ENCODE measurements at places on chromosomes 2 and 18.

GRCh38 chr2:117825437-117825836 is 10.9 kb downstream of the DDX18 start:
- no peak for DNase-seq

GRCh38 chr2:12340164-12340563 is 376.6 kb upstream of the TRIB2 start:
- no peak for DNase-seq

DNA sequence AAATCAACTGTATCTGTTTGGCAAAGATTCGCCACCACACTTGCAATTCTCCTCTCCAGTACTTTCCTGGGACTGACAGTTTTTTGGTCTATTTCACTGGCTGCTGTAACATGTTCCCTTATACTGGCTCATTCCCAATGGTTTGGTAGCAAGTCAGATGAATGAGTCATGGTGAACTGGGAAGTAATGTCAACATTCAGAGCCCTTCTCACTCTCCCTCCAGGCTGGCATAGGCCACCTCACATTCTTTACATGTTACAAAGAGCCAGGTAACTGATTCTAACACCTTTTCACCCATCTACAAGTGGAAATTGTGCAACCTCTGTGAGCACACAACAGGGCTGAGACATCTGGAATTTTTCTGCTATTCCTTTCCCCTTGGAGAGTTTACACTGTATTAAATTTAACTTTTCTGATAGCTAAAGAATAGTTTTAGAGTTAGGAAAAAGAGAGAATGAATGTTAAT is 111.3 kb upstream of the TLK1 start:
- DNase-seq, result peak; percentile 20

GRCh38 chr2:174120346-174120745 is 128.0 kb downstream of the OLA1 start:
- no peak for DNase-seq

GRCh38 chr2:144456680-144457079 is 63.2 kb downstream of the ZEB2 start:
- peak; percentile 2 for DNase-seq

DNA sequence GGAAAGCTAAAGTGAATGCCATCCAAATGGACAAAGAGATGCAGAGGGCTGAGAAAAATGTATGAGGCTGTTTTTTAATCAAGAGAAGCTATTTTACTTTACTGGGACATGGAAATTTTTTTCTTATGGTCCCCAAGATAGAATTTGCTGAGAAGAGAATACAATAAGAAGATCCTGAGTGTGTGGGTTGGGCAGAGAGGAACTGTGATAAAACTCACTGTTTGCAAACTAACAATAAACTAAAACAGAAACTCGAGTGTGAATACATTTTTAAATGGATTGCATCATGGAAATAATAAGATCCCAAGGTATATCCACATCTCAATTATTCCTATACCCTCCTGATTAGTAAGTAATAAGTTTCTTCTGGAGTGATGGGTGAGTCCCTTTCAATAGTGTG is 4.4 kb downstream of the NEB start:
- DNase-seq, result no peak

GRCh38 chr2:60278906-60279305 is 274.5 kb downstream of the BCL11A start:
- DNase-seq, result no peak

GRCh38 chr2:198499539-198499938 is 695.1 kb downstream of the PLCL1 start:
- no peak for DNase-seq

DNA sequence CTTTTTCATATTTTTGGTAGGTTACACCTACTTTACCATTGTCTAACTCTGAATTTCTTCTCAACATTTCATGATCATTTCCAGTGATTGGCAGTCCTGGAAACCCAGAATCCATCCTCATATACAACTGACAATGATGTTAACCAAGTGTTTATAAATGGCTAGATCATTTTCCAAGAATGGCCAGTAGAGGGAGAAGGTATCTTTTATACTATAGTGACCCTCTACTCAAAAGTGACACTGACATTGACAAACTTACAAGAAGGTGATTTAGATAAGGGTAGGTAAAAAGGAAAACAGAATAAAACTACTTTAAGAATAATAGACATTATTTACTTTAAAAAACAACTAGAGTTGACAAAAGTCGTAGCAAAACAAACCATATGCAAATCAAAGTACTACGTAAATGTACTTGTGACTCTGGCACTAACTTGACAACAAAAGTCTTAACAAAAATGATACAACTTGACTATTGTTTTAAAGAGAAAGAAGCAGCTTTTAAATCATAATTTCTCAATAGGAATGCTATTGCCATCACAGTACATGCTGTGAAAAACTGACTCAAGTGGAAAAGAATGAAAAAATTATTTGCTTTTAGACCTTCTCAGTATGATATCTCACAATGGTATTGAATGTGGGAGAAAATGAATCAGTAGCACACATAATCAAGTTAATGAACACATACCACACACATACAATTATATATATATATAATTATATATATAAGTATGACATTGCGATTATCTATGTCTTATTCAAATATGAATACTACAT is 76.6 kb upstream of the GRB14 start:
- DNase-seq, result no peak

DNA sequence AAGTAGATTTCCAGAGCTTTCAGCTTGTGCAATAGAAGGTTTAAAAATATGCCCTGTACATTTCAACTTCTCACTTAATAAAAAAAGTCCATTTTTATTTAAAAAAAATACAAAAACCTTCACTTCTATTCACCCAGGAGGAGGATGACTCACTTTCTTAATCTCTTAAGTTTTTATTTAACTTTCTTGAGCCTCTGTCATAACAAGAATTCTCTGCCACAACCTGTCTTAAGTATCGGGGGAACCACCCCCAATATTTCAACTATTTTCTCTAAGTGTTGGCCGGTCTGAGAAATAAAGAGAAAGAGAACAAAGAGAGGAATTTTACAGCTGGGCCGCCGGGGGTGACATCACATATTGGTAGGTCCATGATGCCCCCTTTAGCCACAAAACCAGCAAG is 58.4 kb downstream of the LRATD1 start:
- no peak for DNase-seq

DNA sequence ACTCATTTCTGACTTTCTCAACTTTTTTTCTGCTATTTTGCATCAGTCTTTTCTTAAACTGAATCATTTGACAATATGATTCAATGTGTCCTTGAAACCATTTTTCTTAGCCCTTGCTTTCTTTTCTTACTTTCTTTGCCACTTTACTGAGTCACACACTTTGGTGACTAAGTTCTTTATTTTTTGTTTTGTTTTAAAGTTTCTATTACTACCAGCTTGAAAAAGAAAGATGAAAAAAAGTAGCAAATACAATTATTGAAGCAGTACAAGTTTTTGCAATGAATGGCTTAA is 116.5 kb downstream of the DOCK10 start:
- no peak for DNase-seq

DNA sequence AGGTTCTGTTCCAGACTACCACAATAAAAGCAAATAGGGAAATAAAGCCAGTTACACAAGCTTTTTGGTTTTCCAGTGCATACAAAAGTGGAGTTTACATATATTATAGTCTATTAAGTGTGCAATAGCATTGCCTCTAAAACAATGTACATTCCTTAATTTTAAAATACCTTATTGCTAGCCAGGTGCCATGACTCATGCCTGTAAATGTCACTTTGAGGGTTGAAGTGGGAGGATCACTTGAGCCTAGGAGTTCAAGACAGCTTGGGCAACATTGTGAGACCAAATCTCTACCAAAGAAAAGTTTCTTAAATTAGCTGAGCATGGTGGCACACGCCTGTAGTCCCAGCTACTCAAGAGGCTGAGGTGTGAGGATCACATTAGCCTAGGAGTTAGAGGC is 52.9 kb upstream of the IMP4 start:
- no peak for DNase-seq

- no peak for DNase-seq
Observed at GRCh38 chr2:25479761-25480160, 138.0 kb upstream of the DNMT3A start.

- peak; percentile 24 for DNase-seq
Observed at GRCh38 chr2:190578158-190579057, 43.9 kb upstream of the NEMP2 start.

GRCh38 chr2:241850544-241851324 is 8.0 kb downstream of the PDCD1 start:
- DNase-seq, result peak; percentile 12

- DNase-seq, result no peak
Observed at GRCh38 chr2:171185165-171185818, 24.6 kb upstream of the TLK1 start.

DNA sequence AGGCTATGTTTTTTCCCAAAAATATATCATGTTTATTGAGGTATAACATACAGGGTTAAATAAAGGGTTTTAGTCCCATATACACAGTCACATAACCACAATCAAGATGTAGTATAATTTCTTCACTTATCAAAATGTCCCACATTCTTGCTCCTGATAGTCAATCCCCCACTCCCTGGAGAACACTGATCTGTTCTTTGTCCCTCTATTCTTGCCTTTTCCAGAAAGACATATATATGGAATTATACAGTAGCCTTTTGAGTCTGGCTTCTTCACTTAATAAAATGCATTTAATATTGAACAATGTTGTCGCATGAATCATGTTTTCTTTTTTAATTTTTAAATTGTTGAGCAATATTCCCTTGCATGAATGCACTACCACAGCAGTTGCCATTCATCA is 1059.7 kb downstream of the TSN start:
- DNase-seq, result no peak

- DNase-seq, result no peak
Observed at GRCh38 chr2:139963863-139964355, 1183.7 kb upstream of the NXPH2 start.

DNA sequence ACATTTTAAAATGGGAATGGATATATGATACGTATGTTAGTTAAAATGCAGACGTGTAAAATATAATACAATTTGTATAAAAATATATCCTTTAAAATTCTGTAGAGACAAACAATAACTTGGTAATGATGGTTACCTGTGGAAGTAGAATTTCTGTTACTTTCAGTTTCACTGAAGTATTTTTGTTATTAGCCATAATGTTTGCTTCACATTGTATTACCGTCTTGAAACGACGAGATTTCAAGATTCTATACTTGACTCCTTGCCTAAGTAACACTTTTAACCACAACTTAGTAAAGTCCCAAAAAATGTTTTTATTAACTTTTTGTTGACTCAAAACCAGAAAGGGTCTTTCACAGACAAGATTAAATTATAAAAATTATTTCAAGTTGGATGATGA is 488.3 kb upstream of the VRK2 start:
- no peak for DNase-seq

Measured in HuH-7 (cell line).